ENCODE measurements at places on chromosomes 2 and 18.
A peak's percentile ranks its signal among the peaks of the same experiment; 100 is the strongest.

GRCh38 chr2:219467736-219468075, 31.0 kb upstream of the GMPPA start:
- DNase-seq, result no peak

- no peak for DNase-seq
Observed at GRCh38 chr18:48441405-48441881, 32.3 kb upstream of the ZBTB7C start.

- no peak for DNase-seq
Observed at GRCh38 chr2:223797811-223798721, 39.3 kb downstream of the AP1S3 start.

DNA sequence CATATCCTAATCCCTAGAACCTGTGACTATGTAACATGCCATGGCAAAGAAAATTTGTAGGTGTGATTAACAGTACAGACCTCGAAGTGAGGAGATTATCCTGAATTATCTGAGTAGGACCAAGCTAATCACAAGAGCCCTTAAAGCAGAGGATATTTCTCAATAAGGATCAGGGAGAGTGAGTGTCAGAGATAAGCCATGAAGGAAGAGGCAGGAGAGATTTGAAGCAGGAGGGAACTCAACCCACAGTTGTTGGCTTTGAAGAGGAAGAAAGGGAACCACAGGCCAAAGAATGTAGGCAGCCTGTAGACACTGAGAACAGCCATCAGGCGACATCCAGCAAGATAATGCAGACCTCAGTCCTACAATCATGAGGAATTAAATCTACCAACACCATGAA, 229.3 kb downstream of the NBAS start:
- DNase-seq, result no peak

DNA sequence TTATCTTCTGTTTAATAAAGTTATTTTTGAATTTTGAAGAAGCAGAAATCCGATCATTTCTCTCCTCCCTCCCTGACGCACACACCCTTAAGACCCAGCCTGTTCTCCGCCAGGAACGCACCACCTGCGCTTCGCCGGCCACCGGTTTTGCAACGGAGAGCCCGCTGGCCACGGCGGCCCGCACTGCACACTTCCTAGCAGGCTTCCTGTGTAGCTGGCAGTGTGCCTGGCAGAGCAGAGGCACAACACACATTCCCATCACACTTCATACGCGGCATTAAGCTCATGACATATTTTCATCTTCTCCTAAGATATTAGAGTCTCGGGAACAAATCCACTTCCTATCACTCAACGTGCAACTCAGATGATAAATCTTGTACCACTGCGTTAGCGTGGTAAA, 148.0 kb downstream of the HDAC4 start:
- no peak for DNase-seq

- DNase-seq, result no peak
Observed at GRCh38 chr2:176380341-176380740, 111.1 kb downstream of the MTX2 start.

DNA sequence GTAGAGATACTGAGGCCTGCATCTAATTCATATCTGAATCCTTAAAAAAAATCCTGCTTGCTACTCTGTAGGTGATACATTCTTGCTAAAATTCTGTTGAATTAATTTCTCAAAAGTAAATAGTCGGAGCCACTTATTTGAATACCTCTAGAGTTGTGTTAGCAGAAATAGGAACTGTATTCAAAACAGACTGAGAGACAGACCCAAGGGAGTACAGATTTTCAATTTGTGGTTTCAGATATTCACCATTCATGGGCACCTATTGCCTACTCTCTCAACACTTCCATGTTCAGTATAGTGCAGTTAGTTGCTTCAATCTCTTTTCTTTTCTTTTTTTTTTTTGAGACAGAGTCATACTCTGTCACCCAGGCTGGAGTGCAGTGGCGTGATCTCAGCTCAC, 46.6 kb upstream of the CTLA4 start:
- no peak for DNase-seq

DNA sequence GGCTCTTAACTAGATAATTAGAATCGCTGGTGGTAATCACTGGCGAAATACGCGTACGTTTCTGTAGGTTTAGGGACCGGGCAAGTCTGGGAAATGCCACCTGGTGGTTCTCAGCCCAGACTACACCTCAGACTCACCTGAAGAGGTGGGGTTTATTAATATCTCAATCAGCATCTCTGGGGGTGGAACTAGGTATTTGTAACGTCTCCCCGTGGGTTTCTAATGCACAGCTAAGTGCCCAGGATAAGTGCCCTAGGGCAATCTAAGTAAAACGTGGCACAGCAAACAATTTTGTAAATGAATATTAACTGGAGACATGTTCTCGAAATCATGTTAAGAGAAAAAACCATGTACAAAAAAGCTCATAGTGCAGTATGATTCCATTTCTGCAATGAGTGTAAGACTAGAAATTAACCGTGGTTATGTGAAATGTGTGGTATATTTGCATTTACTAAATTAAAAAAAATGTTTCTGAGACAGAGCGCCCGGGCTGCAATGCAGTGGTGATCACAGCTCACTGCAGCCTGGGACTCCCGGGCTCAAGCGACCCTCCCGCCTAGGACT, 760 bp upstream of the CNOT11 start:
- peak; percentile 35 for DNase-seq

DNA sequence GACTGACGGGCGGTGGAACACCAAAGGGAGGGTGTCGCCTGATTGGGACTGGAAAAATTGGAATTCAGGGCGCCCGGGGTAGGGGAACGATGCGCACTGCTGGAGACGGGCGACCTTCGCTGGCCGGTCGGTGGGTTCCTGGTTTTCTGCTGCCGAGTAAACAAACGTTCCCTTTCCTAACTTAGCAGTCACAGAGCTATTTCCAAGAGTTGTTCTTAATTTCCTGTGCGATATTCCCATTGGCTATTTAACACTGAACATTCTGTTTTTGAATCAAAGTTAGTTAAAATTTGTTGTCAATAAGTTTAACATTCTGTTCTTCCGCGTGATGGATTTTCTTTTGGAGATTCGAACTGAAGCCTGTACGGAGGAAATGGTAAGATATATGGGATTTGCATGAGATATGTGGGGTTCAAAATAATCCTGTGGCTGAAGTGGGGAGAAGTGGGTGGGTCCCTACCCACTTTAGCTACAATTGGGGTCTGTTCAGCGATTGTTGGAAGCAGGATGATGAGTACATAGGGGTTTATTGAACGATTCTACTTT, 862 bp downstream of the C18orf54 start:
- DNase-seq, result no peak

- no peak for DNase-seq
Observed at GRCh38 chr2:203330434-203330833, 2.2 kb downstream of the ABI2 start.

GRCh38 chr18:52813635-52814416, 473.8 kb downstream of the DCC start:
- DNase-seq, result no peak

DNA sequence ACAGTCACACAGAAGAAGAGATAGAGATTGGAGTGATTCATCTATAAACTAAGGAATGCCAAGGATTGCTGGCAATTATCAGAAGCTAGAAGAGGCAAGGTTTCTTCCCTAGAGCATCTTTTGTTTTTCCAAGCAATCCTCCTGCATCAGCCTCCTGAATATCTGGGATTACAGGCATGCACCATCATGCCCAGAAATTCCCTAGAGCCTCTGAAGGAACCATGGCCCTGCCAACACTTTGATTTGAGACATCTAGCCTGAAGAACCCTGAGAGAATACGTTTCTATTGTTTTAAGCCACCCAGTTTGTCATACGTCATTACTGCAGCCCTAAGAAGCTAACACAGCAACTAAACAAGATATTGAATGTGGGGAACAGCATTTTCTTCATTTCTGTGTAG, 525.0 kb downstream of the ERBB4 start:
- DNase-seq, result no peak

GRCh38 chr2:73588177-73588576, 54.0 kb downstream of the NAT8 start:
- DNase-seq, result no peak

DNA sequence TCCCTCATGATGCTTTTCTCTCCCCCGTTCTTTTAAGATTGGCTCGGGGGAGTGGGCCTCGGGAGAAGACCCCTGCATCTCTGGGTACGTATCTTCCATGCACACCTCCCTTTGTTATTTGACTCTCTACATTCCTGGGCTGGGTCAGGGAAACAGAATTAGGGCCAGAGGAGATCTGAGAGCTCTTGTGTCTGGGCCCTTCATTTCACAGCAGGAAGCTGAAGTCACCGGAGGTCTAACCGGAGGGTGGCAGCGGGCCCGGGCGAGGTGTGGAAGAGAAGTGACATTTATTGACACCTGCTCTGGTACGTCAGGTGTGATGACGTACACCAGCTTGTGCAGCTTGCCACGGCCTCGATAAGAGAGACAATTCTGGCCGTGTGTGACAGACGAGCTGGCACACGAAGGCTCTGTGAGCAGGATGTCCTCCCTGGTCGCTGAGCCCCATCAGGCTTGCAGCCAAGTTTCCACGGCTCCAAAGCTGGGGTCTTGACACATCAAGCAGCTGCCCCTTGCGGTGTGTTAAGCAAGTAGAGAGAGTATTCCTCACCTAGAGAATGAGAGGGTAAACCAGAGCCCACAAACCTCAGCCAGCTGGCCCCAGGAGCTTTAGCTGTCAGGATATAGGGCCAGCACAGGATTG, 30.4 kb downstream of the TOGARAM2 start:
- no peak for DNase-seq

DNA sequence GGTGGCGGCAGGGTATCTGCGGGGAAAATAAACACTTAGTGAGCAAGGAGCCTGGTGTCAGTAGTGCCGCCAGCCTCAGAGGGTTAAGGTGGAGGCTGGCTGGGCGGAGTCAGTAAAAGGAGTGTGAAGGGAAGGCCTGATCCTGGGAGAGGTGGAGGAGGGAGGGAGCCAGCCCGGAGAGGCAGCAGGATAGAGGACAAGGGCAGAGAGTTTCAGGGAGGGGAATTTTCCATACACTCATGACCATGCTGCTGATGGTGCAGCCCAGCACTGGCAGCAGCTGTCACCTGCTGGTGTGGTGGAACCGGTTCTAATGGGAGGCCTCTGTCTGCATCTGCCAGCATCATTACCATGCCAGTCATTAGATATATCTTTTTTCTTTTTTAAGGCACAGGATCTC, 2.0 kb upstream of the TEX44 start:
- DNase-seq, result no peak

DNA sequence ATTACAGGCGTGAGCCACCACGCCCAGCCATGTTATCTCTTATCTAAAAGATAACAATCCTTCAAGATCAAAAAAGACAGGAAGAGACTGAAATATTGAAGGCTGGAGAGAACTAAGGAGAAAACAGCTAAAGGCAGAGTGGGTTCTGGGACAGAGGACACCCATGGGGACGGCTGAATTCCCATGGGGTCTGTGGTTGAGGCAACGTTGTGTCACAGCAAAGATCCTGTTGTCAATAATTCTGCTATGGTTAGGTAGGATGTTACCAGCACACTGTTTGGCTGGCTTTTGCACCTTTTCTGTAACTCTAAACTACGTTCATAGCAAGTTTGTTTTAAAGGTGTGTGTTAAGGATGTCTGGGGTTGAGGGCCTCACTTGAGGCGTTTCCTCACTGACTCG, 137.7 kb upstream of the APCDD1 start:
- DNase-seq, result no peak

GRCh38 chr2:231627384-231628120, 34.9 kb downstream of the TEX44 start:
- DNase-seq, result no peak

DNA sequence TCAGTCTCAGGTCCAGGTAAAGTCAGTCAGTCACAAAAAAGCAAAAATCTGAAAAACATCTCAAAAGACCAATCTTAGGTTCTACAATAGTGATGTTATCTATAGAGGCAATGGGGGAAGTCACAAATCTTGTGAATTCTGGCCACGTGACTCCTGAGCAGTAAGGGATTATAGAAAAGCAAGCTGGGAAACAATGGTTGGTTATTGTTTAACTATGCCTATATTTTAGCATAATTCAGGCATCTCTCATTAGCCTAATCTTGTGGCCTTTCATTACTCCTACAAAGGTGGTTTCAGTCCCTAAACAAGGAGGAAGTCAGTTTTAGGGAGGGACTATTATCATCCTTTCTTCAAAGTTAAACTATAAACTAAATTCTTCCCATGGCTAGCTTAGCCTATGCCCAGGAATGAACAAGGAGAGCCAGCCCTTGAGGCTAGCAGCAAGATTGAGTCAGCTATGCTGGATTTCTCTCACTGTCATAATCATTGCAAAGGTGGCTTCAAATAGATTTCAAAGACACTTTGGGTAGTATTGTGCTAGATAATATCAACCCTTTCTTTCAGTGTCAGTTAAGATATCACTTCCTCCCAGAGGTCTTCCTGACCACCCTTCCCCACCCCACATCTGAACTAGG, 56.4 kb upstream of the ITGA6 start:
- no peak for DNase-seq

GRCh38 chr2:231423176-231423575, 27.7 kb downstream of the B3GNT7 start:
- DNase-seq, result no peak

DNA sequence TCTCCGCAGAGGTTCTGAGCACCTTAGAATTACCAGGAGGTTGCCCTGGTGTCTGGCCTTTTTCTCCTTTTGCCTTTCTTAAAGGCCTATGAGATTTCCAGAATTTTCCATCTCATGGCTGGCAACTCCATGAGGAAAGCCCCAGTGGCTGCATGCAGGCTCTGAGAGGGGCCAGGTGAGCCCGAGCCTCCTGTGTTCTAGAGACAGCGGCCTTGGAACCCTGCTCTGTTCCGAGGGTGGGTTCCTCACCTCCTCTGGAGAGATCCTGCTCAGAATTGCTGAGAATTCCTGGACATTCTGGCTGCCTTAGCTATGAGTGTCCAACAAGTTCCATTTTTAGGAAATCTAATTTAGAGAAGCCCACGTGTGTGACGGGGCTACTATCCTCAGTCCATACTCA, 35.7 kb upstream of the HPCAL1 start:
- no peak for DNase-seq

GRCh38 chr2:127196998-127197397, 23.1 kb downstream of the CYP27C1 start:
- no peak for DNase-seq

DNA sequence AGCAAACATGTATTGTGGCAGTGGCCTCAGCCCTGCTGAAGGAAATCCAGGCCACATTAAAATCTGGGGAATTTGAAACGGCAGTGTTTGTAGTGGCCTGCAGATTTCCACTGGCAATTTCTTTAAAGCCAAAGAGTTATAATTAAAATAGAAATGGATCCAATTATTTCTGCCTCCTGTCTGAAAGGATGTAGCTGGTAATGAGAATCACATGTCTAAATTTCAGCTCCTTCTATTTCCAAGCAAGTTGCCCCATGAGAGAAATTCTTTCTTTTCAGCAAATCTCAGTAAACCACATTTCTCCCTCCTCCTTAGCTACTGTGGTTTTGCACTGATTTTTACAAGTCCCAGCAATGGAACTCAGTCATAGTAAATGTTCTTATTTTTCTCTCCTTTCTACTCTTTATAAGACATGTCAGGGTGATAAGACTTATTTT, 55.4 kb upstream of the ZNF396 start:
- no peak for DNase-seq

GRCh38 chr2:138814123-138814898, 34.1 kb upstream of the NXPH2 start:
- DNase-seq, result no peak

DNA sequence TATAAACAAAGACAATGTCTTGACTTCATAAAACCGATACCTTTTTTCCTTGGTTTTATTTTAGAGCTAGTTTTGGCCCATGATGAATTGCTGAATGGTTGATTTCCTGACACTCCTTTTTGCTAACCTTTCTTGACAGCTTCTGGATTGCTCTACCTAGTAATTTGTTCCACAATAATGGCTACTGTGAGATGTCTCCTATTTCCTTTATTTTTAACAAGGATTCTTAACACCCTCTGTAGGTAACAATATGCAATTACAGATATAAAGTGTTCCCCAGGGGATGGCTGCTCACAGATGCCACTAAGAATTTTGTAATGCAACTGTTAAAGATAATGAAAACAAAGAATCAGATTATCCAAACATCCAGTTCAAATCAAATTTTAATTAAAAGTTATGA, 100.8 kb upstream of the ATP5MC3 start:
- DNase-seq, result peak; percentile 12
